ENCODE measurements at places on chromosomes 2 and 18.
A peak's percentile ranks its signal among the peaks of the same experiment; 100 is the strongest.

DNA sequence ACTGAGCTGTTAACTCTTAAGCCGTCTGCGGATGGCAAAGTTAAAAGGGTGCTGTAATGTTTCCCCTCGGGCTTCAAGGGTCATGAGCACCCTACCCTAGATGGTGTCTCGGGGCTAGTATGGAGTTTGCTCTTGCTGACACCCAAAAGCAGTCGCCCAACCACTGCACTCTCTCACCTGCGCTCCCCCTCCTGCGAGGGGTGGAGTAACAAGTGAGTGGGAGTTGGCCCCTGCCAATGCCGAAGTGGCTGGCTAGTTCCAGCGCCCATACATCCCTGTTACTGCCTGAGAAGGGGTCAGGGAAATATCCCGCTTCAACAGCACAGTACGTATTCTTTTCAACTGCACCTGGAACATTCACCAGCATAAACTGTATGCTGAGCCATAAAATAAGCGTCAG lies 47.5 kb downstream of the FAM117B start:
- DNase-seq = no peak

GRCh38 chr2:26615336-26615859 lies 25.8 kb downstream of the CIB4 start:
- DNase-seq = no peak

- no peak for DNase-seq
These were observed 87.7 kb upstream of the LPIN2 start for GRCh38 chr18:3100498-3101132.

DNA sequence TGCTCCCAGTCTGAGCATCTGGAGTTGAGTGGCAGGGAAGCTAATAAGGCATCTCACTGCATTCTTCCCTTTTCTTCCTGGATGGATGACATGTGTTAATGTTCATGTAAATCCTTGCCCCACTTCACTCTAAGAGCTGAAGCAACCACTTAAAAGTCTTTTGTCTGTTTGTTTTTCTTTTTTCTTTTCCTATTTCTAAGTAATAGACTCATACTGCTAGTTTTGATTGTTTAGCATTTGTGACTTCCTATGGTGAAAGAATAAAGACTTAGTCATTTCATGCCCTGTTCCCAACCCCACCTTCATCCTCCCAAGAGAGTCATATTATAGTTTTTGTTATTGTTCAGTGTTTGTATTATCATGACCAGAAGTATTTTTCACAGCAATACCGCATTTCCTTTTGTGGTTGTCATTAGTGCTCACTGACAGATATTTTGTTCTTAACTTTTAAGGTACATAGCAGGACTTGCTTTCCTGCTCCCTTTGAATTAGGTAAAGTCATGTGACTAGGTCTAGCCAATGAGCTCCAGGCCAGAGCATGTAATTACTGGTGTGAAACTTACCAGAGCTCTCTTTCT lies 18.1 kb upstream of the SPP2 start:
- no peak for DNase-seq

GRCh38 chr2:220393711-220394110 lies 766.3 kb downstream of the SLC4A3 start:
- DNase-seq = no peak

- no peak for DNase-seq
These were observed 36.4 kb upstream of the PHLPP1 start for GRCh38 chr18:62678847-62679485.

DNA sequence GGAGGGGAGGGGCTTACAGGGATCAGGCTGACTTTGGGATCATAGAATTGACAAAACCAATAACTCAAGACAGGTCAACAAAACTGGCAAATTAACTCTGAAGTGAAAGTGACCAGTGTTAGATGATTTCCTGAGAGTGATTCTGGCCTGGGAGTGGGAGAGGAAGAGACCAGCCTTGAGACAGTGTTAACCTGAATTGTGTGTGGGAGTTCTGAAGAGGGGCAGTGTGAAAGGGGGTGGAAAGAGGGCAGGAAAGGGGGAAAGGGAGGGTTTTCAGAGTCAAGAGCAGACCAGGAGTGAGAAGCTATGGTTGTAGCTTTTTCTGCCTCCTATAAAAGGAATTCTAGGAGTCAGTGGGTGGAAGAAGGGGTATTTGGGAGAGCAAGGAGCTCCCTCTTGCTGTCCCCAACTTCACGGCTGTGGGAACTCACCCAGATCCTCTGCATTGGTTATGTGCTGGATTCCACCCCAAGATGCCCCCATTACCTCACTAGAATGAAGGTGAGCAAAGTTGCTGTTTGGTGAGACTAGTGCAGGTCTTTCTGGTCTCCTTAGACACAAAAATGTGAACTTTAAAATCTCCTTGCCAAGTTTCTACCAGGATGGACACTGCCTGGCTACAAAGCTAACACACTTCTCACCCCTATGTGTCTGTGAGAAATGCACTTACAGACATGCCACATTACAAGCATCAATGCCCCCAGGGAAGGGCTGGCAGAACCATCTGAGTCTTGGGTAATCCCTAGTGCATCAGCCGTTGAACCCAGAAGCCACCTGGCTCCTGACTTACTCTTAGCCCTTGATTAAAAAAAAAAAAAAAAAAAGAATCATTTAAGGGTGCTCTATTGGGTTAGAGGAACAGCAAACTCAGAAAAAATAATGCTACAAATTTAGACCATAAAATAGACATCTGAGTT lies 61.6 kb downstream of the BMP10 start:
- no peak for DNase-seq

GRCh38 chr18:63439334-63439733 lies 17.1 kb upstream of the VPS4B start:
- peak; percentile 65 for DNase-seq

DNA sequence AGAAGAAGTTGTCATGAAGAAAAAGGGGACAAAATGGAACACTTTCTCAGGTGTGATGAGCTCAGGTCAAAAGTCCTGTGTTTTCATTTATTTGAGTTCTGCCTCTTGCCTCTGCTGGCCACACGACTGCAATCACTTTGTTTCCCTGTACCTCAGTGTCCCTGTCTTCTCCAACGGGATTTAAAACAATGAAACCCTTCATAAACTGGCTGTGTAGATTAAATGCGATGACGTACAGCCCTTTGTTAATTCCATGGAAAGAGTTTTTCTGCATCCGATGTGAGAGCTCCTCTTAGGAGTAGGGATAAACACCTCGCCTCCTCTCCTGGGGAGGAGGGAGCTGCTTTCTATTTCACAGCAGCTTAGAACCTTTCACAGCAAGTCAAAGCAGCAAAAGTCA lies 51.5 kb upstream of the CNGA3 start:
- DNase-seq = no peak

DNA sequence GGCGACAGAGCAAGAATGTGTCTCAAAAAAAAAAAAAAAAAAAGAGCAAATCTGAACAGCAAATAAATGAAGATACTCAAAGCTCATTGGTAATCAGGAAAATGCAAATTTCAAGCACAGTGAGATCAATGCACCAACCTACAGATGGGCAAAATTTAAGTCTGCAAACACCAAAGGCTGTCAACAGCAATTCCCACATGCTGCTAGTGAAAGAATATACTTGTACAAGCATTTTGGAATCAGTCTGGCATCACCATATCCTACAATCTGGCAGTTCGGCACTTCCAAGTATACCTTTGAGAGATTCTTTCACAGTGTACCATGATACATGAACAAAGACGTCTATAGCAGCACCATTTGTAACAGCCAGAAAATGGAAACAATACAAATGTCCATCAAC lies 4.1 kb downstream of the HDHD2 start:
- DNase-seq = no peak

DNA sequence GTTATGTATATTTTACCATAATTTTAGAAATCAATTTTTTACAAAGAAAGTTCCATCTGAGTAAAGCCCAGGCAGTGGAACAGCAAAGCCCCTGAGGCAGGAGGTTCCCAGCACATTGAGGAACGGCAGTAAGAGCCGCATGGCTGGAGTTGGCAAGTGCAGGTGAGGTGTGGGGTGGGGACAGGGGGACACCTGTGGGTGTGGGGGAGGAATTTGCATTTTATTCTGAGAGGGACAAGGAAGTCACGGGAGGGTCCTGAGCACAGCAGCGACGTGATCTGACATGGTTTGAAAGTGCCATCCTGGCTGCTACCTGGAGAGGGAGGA lies 16.1 kb upstream of the ADI1 start:
- DNase-seq = no peak

DNA sequence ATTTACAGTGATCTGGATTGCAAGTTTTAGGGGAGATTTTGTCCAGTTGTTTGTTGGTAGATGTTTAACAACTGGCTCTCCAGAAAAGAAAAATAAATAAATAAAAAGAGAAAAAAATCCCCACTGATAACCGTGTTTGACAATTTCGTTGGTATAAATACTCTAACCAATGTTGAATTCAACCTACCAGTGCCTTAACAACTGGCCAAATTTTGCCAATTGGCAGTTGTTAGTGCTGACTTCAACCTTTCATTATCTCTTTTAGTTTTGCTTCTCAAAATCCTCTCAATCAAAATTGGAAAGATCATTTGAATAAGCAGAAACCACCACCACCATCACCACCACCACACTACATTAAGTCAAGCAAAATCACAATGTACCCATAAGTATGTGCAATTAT lies 490.3 kb downstream of the PIK3C3 start:
- DNase-seq = no peak

GRCh38 chr18:80246445-80247392 lies 595 bp downstream of the PARD6G start:
- no peak for DNase-seq

GRCh38 chr2:165594935-165595255 lies 125.4 kb downstream of the CSRNP3 start:
- no peak for DNase-seq

GRCh38 chr2:71608034-71608433 lies 154.7 kb downstream of the DYSF start:
- DNase-seq = no peak

DNA sequence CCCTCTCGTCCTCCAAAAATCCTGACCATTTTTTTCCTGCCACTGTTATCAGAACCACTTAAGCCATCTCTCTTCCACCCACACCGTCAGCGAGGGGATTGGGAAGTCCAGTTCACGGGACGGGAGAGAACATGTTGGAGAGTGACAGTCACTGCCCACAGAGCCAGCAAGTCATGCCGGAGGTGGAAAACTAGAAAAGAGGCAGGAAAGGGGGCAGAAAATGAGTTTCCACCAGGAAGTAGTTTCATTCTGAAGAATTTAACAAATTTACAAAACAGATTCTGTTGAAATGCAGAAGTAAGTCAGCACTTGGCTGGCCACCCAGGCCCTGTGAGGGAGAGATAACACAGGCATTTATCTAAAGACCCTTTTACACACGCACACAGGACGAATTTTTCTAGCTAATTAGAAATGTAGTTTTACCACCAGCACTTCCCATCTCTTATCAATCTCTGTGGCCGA lies 431.3 kb downstream of the TSN start:
- DNase-seq = no peak

GRCh38 chr2:152071092-152071491 lies 27.8 kb downstream of the CACNB4 start:
- no peak for DNase-seq

DNA sequence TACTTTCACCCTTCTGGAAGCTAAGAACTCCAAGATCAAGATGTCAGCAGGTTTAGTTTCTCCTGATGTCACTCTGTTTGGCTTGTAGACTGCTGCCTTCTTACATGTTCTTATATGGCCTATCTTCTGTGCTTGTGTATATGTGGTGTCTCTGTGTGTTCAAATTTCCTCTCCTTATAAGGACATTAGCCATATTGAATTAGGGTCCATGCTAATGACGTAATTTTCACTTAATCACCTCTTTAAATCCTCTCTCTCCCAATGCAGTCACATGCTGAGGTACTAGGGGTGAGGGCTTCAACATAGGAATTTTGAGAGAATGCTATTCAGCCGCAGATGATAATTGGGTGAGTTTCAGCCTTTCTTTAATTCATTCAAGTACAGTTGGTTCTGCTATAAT lies 458.3 kb upstream of the SYT4 start:
- no peak for DNase-seq

- DNase-seq = no peak
These were observed 339.8 kb upstream of the TCF4 start for GRCh38 chr18:55927831-55928230.

DNA sequence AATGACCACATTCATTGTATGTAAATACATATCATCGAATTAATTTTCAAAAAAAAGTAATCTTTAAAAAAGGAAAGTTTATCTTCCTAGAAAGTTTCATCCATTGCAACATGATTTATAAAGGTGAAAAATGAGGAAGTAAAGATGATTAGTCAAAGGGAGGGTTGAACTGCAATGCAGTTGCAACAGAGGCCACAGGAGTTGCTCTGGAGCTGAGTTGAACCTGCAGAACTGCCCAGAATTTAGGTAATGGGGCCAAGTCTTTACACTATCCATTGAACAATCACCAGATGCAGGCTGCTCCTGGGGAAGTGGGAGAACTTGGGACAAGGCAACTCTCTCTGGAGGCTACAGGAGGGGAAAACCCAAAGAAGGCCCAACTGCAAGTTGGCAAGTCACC lies 390.7 kb downstream of the METTL4 start:
- peak; percentile 50 for DNase-seq

GRCh38 chr2:17373741-17374140 lies 144.5 kb downstream of the RAD51AP2 start:
- no peak for DNase-seq

DNA sequence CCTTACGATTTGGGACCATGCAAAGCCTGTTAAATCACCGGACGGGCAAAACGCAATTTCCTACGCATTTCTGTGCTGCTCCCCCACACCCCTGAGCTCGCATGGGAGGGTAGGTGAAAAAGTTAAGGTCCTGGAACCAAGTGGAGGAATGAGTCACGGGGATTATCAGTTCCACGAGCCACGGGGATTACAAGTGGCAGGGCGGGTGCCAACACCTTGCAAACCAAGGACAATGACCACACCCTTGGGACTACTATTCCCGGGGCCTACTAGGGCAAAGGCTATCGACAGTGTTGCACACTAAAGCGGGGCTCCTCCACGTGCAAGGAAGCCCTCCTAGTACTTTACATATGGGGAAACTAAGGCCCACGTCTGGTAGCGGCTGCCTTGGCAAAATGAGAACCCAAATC lies 447 bp downstream of the RETSAT start:
- peak; percentile 42 for DNase-seq

DNA sequence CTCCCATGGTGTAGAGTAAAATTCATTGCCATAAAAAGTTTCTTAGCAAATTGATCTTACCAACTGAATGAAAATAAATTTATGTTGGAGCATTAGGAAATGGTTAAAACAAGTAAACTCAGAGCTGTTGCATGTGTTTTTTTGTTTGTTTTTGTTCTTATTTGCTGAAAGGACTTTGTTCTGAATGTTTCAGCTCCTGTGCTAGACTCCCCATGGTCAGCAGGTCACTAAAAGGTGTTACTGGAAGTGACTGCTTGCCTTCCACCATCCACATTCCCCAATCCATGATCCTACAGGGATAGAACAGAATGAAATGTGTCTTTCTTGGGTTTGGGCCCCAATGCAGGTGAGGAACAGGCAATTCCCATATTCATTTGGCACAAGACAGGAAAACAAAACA lies 101.8 kb downstream of the ALK start:
- DNase-seq = no peak

GRCh38 chr2:145190031-145190703 lies 670.2 kb upstream of the ZEB2 start:
- DNase-seq = no peak

Measured in HT-29 (cell line).